ENCODE measurements at places on chromosomes 3 and 15.

GRCh38 chr3:110969229-110970211 lies 102.1 kb upstream of the NECTIN3 start:
- no peaks in the 10 kb centered on the region for H3K4me1 ChIP-seq
- no peak for DNase-seq
- no peak overlapping the region for H3K4me3 ChIP-seq
- H3K27ac ChIP-seq: no peak overlapping the region

DNA sequence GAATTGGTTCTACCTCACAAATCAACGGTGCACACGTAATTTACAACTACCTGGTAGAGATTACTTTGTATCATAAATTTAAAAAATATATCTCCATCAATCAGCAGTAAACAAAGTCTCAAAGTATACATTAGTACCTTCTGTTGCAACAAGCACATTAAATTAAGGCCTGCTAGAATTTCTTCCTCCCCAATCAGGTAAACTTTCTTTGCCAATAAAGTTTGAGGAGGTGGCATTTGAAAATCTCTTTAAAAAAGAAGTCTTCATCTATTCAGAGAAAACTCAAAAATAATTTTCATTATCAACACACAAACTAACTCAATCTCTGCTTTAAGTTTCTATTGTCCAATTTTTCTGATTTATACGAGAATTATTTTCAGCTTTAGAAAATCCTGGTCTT lies 4.4 kb downstream of the CCNL1 start:
- no peak overlapping the region for H3K27ac ChIP-seq
- no peaks in the 10 kb centered on the region for H3K27me3 ChIP-seq
- peak overlapping the region; percentile 83 for H3K4me3 ChIP-seq
- H3K36me3 ChIP-seq: peaks cover 83% of the 10 kb centered on the region

DNA sequence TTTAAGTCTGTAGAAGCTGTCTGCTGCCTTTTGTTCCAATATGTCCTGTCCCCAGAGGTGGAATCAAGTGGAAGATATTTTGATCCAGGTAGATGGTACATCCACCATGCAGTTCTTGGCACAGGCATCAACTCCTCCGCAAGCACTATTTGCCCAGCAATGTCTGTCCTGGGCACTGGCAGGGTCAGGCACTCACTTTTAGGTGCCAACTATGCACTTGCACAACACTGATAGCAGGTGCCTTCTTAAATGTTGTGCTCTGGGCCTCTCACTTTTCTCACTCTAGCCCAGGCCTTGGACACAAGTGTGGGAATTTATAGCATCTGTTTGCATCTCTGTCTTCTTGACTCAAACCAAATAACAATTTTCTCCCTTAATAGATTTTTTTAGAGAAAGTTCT lies 140.5 kb upstream of the UBE2E2 start:
- H3K4me3 ChIP-seq: no peak overlapping the region
- no peaks in the 10 kb centered on the region for H3K36me3 ChIP-seq
- H3K27ac ChIP-seq: no peak overlapping the region
- no peaks in the 10 kb centered on the region for H3K27me3 ChIP-seq
- H3K4me1 ChIP-seq: no peaks in the 10 kb centered on the region

GRCh38 chr15:68464448-68465090 lies 32.6 kb upstream of the ITGA11 start:
- peaks cover 7% of the 10 kb centered on the region for H3K4me1 ChIP-seq
- no peaks in the 10 kb centered on the region for H3K27me3 ChIP-seq
- H3K27ac ChIP-seq: no peak overlapping the region

Data from lower lobe of right lung (tissue), 2 donors.